Germinal center (tissue), 1 donor: ENCODE measurements at places on chromosomes 11 and 22.

- DNase-seq = no peak
These were observed 135.9 kb downstream of the FDX1 start for GRCh38 chr11:110565357-110566336.

GRCh38 chr22:20775342-20775895, 1.5 kb downstream of the SERPIND1 start:
- DNase-seq = no peak

- DNase-seq = no peak
These were observed 72.7 kb upstream of the ARFGAP3 start for GRCh38 chr22:42929838-42930155.

DNA sequence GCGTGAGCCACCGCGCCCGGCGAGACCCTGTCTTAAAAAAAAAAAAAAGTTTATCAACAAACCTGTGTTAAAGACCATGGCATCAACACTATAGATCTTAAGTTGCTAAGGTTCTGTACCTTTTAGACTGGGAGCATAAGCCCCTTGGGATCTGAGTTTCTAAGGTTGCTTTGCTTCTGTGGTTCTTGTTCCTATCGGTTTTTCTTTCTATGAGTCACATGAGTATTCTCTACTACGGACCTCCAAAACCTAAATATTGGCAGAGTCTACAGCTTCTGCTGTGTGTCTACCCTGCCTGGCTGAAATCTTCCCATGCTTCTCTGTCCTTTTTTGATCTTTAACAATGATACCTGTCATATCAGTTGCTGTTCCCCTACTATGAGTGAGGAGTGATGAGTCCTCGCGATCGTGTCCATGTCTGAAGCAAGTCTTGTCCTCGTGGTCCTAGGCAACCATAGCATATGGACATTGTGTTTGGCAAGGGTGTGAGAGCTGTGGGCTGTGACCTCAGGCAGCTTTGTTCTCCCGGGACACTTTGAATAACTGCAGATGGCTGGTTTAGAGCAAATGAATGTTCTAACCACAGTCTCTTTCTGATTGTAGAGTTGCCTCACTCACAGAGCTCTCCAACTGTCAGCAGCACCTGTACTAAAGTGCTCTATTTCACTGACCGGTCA, 9.0 kb upstream of the DLAT start:
- peak; percentile 26 for DNase-seq

DNA sequence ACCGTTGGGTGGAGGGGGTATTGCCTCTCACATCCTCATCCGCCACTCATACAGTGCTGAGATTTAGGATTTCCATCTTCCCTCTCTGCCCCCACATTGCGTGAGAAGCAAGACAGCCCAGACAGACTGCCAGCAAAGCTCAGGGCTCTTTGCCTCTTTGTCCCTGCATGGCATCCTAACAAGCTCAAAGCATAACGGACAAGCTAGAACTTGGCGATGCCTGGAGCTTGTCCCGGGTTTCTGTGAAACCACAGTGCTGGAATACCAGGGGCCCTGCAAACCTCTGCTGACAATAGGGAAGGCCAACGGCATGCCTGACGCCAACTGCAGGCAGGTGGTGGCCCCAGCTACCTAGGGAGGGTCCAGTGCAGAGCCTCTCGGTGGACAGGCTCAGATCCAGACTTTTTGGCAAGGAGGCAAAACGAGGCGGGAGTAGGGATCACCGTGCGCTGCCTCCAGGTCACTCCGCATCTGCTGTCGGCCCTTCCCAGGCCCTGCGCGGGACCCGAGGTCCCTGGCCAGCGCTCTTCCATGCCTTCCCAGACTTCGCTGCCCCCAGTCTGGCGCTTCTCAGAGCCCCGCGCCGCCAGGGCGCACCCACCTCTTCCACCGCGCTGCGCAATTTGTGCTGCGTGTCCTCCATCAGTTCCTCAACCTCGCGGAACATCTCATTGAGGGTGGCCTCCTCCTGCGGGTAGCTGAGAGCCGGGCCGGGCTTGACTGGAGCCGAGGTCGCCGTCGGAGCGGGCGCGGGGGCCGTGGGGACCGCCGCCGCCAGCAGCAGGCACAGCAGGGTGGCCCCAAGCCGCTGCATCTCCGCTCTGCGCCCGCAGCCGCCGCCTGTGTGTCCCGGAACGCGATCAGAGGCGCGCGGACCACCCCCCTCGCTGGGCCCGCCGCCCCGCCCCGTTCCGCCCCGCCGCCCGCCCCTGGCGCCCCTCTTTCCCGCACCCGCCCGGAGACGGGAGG, at the start of gene DKK3:
DKK3 (minus strand) TSS at position 858 of the 969 bp plus-strand sequence; CDS start at position 814, 44 bp downstream.
- no peak for DNase-seq

DNA sequence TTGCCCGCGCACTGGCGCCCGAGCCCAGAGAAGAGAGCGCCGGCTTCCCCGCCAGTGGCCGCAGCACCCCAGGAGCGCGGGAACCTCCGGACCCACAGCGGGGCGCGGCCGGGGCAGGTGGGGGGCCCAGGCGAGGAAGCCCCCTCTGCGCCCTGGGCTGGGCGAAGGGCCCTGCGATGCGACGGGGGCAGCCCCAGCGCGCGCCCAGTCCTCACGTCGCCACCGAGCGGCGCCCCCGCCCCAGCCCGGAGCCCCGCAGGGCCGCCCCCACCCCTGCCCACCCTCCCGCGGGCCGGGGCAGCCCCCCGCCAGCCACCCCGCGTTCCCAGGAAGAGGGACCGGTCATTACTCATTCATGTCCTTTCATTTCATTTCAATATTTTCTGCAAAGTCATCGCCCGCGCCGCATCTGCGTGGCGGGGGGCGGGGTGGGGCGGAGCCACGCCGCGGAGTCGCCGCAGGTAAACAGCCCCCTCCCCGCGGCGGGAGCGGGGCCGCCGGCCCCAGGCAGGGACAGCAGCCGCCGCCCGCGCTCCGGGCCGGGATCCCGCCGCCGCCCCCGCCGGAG, 673 bp upstream of the PANX2 start:
- no peak for DNase-seq

DNA sequence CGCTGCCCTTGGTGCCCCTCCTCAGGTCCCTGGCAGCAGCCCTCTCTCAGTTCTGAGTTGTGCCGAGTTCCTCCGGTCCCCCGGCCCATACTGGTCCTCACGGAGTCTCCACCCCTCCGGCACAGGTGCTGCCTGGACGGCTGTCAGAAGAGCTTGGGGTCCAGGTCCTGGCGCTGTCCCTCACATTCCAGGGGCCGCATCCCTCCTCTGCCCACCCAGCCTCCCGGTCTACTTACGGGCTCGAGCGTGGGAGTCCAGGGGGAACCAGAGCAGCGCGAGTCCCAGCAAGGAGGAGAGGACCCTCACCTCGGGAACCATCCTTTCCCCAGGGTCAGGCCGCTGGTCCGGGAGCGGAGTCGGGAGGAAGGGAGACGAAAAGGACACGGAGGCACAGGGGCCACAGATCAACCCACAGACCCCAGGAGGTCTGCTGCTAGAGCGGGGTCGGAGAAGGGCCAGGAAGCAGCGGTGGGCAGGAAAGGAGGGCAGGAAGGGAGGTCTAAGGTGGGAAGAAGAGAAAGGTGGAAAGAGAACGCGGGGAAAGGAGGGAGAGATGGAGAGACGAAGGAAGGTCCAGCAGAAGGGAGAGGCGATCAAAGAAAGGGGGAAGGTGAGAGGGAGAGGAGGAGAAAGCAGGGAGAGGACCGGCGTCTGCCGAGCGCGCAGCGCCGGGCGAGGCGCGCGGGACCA, 510 bp downstream of the CHRDL2 start:
- DNase-seq = no peak

- DNase-seq = no peak
These were observed 24.6 kb downstream of the FAT3 start for GRCh38 chr11:92249156-92249753.

DNA sequence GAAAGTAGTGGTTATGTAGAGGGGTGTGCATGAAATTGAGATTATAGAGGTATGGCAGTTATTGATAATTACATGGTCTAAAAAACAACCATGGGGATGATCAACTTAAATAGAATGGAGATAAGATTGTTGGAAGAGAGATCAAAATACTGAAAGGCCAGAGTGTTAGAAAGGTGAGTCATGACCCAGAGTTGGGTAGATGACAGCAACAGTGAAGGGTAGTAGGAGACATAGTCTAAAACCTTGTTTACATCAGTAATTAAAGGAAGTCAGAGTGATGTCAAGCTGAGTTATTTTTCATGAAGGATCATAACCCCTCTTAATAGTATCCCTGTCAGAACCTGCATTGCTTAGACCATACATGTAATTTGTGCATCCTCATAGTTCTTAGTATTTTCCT, 110.9 kb downstream of the ELP4 start:
- DNase-seq = no peak

- no peak for DNase-seq
These were observed 11.9 kb downstream of the HIRA start for GRCh38 chr22:19419464-19420178.

DNA sequence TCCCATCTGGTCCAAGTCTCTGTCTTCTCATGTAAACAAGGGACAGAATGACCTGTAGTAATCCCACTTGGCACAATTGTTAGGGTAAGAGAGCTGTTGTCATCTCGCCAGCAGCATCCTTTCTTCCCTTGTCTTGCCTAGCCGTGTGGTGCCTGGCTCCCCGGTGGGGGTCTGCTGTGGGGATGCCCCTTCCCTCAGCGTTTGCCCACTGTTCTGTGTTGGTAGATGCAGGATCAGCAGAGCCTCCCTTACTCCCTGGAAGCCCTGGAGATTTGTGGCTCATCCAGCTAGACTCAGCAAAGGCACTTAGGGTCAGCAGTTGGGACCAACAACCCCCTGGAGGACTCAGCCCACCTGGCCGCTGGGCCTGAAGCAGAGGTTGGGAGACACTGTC, 13.0 kb downstream of the ACO2 start:
- DNase-seq = no peak

DNA sequence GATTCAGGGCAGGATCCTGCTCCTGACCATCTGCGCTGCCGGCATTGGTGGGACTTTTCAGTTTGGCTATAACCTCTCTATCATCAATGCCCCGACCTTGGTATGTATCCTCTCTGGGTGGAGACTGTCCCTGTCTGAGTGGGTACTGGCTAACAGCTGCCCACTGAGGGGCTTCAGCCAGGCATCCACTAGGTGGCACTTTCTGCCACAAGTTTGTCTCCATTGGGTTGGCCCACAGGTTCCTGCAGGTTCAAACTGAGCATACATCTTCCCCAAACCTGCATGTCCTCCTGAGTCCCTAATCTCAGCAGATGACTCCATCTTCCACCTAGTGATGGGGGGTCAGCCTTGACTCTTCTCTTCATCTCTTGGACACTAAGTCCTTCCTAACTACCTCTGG, 4.4 kb downstream of the SLC2A11 start:
- peak; percentile 57 for DNase-seq

GRCh38 chr22:33018232-33018864, 39.8 kb downstream of the SYN3 start:
- peak; percentile 61 for DNase-seq

DNA sequence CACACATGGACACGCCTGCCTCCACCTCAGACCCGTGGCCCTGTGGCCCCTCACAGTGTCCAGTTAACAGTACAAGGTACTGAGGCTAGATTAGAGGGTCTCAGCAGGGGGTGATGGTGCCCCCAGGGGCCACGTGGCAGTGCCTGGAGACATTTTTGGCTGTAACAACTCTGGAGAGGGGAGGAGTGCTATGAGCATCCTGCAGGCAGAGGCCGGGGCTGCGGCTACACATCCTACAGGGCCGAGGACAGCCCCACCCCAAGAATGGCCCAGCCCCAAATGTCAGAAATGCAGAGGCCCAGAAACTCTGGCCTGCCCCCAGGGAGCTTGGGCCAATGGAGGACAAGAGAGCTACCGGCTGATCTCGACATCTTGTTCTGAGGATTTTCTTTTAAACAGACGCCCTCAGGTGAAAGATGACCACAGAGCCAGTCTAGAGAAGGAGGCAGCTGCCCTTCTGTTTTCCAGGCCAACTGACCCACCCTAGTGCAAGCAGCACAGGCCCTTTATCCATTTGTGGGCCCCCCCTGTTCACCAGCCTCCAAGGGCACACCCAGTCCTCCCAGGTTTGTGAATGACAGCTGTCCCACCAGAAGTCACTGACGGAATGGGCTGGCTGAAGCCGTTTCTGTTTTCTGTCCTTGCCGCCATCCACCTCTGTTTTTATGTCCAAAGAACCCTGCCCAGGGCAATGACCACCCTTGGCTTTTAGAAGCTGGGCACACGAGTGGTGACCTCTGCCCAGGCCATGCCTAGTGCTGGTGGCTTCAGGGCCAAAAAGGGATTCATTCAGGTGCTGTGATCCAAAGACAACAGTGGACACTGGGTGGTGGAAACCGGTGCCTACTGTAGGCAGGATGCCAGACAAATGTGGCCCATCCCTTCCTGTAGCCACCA, 85.2 kb upstream of the LINC01488 start:
- DNase-seq = no peak

- no peak for DNase-seq
These were observed 28.7 kb downstream of the GUCD1 start for GRCh38 chr22:24526191-24526590.
